ENCODE measurements at places on chromosomes 4 and X. TPM values are rescaled to one million over a fixed set of nuclear protein-coding genes. Genes with fewer than 3 reads are reported as not detected.

PRR32 gene
- total RNA-seq, result not detected

ATP2B3 gene
- not detected for total RNA-seq

SSX2B gene
- total RNA-seq, result not detected

GLRA3 gene
- not detected for total RNA-seq

FGB gene
- not detected for total RNA-seq

MAGEB3 gene
- not detected for total RNA-seq

BEND4 gene
- 5.9 TPM for total RNA-seq

DNA sequence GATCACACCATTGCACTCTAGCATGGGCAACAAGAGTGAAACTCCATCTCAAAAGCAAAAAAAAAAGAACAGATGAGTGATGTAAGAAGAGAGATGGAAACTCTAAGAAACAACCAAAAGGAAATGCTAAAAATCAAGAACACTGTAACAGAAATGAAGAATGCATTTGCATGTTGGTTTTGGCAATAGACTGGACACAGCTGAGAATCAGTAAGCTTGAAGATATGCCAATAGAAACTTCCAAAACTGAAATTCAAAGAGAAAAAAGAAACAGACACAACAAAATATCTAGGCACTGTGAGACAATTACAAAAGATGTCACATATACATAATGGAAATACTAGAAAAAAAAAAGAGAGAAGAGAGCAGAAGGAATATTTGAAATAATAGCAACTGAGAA, 93.7 kb downstream of the BEND2 start:
- H3K4me1 ChIP-seq, result no peaks in the 10 kb centered on the region
- H3K36me3 ChIP-seq, result no peaks in the 10 kb centered on the region
- H3K4me3 ChIP-seq, result no peak overlapping the region
- DNase-seq, result no peak
- no peak overlapping the region for H3K27ac ChIP-seq
- no peaks in the 10 kb centered on the region for H3K27me3 ChIP-seq

- no peak for DNase-seq
- H3K4me3 ChIP-seq, result no peak overlapping the region
- peaks cover 20% of the 10 kb centered on the region for H3K4me1 ChIP-seq
- peaks cover 45% of the 10 kb centered on the region for H3K27me3 ChIP-seq
- H3K27ac ChIP-seq, result no peak overlapping the region
- no peaks in the 10 kb centered on the region for H3K36me3 ChIP-seq
These were observed 4.0 kb downstream of the WFS1 start for GRCh38 chr4:6273661-6273990.

DNA sequence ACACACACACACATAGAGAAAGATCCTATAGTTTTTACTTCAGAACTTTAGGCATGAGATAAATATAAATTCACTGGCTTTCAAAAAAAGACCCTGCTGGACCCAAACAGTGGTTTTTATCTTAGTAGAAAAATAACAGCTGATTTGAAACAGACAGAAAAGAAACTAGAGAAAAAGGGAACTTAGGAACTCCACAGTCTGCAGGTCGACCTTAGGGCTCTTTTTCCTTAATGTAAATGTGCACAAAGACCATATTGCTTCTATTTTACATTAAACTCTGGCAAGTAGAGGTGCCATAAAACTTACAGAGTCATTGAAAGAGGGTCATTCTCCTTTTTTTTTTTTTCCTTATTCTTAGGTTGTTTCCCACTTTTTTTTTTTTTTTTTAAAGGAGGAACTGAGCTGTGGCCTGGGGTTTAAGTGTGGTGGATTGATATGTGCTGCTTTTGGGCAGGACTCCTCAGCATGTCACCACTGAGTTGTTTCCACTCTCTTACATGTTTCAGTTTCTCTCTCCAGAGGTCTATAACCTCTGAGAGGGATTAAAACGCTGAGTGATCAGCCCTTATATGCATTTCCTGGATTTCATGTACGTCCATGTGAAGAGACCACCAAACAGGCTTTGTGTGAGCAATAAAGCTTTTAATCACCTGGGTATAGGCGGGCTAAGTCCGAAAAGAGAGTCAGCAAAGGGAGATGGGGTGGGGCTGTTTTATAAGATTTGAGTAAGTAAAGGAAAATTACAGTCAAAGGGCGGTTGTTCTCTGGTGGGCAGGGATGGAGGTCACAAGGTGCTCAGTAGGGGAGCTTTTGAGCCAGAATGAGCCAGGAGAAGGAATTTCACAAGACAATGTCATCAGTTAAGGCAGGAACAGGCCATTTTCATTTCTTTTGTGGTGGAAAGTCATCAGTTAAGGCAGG, 70.8 kb upstream of the PACRGL start:
- H3K4me3 ChIP-seq, result no peak overlapping the region
- H3K36me3 ChIP-seq, result no peaks in the 10 kb centered on the region
- no peaks in the 10 kb centered on the region for H3K4me1 ChIP-seq
- H3K27ac ChIP-seq, result no peak overlapping the region

DNA sequence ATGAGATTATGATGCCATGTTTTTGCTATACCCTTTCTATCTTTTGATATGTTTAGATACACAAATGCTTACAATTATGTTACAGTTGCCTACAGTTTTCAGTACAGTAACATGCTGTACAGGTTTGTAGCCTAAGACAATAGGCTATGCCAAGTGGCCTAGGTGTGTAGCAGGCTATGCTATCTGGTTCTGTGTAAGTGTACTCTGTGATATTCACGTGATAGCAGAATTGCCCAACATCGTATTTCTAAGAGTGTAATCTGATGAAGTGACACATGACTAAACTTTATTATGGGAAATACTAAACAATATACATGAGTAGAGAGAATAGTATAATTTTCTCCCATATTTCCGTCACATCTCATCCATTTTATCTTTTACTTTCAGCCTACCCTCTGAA, 97.0 kb downstream of the CLDN22 start:
- no peaks in the 10 kb centered on the region for H3K4me1 ChIP-seq
- no peaks in the 10 kb centered on the region for H3K36me3 ChIP-seq
- DNase-seq, result no peak
- H3K27me3 ChIP-seq, result peaks cover 8% of the 10 kb centered on the region
- H3K4me3 ChIP-seq, result no peak overlapping the region

DNA sequence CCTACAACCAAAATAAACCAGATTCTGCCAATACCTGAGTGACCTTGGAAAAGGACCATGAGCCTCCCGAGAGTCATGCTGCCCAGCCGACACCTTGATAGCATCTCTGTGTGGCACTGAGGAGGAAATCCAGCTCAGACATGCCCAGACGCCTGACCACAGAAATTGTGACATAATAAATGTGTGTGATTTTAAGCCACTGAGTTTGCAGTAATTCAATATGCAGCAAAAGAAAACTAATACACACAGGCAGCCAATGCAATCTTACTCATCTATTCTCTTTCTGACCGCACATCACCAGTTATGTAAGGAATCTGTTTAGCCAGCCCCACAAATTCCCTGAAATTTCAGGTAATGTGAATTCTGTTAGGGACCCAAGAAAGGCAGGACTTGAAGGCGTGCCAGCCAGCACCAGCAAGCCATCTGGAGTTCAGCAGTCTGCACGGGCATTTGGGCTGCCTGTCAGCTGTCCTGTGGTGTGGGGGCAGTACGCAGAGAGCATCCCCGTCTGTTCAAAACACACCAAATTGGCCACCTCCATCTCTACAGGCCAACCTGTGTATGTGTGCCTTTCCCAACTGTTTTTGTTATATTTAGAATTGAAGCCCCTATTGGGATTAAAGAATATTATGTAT, 176.4 kb downstream of the NLGN4X start:
- H3K36me3 ChIP-seq, result no peaks in the 10 kb centered on the region
- H3K27ac ChIP-seq, result no peak overlapping the region
- no peaks in the 10 kb centered on the region for H3K27me3 ChIP-seq
- DNase-seq, result no peak
- H3K4me3 ChIP-seq, result no peak overlapping the region

GRCh38 chr4:157574606-157575005, 354.1 kb downstream of the GRIA2 start:
- no peak for DNase-seq
- no peaks in the 10 kb centered on the region for H3K27me3 ChIP-seq
- H3K27ac ChIP-seq, result no peak overlapping the region
- no peaks in the 10 kb centered on the region for H3K36me3 ChIP-seq
- no peaks in the 10 kb centered on the region for H3K4me1 ChIP-seq

DNA sequence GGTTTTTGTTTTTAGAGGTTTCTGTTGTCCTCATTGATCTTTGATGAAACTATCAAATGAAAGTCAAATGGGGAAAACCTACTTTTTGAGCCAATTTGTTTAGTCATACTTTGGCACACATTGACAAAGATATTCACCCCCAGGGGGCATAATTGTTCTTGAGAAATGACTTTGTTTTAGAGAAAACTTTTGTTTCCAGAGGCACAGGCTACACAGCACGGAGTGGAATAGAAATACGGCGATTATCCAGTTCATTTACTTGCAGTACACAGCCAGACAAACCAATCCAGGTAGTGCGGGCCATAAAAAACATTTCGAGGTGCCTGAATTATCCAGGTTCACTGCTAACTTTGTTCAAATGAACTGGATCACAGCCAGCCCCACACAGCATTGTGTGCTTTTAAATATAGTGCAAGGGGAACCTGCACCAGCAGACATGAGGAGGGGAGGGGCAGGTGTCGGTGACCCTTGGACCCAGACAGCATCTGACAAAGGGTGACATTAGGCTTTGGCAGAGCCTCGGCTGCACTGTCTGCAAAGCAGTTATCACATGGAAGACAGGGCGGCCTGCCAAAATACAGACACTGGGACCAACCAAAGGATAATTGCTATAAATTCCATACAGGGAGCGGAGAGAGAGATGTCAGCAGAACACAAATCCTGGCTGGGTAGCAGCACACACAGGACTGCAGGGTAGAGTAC, 179.6 kb upstream of the NOCT start:
- no peak for DNase-seq
- H3K27ac ChIP-seq, result no peak overlapping the region
- H3K27me3 ChIP-seq, result peaks cover 6% of the 10 kb centered on the region
- no peaks in the 10 kb centered on the region for H3K4me1 ChIP-seq

- no peak overlapping the region for H3K27ac ChIP-seq
- H3K4me3 ChIP-seq, result no peak overlapping the region
- H3K27me3 ChIP-seq, result no peaks in the 10 kb centered on the region
- H3K4me1 ChIP-seq, result no peaks in the 10 kb centered on the region
These were observed 1442.8 kb upstream of the PCDH7 start for GRCh38 chr4:29277381-29277780.

GRCh38 chr4:128951316-128951715, 141.8 kb downstream of the JADE1 start:
- no peaks in the 10 kb centered on the region for H3K27me3 ChIP-seq
- H3K4me3 ChIP-seq, result no peak overlapping the region
- H3K4me1 ChIP-seq, result no peaks in the 10 kb centered on the region
- no peak overlapping the region for H3K27ac ChIP-seq
- peaks cover 37% of the 10 kb centered on the region for H3K36me3 ChIP-seq
- DNase-seq, result no peak

GRCh38 chr4:153950100-153950979, 161.5 kb upstream of the SFRP2 start:
- DNase-seq, result no peak
- H3K27ac ChIP-seq, result no peak overlapping the region
- no peaks in the 10 kb centered on the region for H3K36me3 ChIP-seq
- H3K27me3 ChIP-seq, result peaks cover 25% of the 10 kb centered on the region

GRCh38 chrX:25067271-25068172, 51.8 kb upstream of the ARX start:
- peaks cover 2% of the 10 kb centered on the region for H3K27me3 ChIP-seq
- H3K4me3 ChIP-seq, result peak overlapping the region; percentile 53
- H3K36me3 ChIP-seq, result peaks cover 7% of the 10 kb centered on the region
- H3K4me1 ChIP-seq, result peaks cover 18% of the 10 kb centered on the region
- H3K27ac ChIP-seq, result peak overlapping the region; percentile 79
